ENCODE measurements at places on chromosomes 5 and 9. TPM values are rescaled to one million over a fixed set of nuclear protein-coding genes. Genes with fewer than 3 reads are reported as not detected.

Gene ACTBL2
- not detected for total RNA-seq

Gene FASTKD3
- 8.7 TPM for total RNA-seq

GRCh38 chr5:69049151-69049550 is 44.7 kb upstream of the SLC30A5 start:
- H3K4me3 ChIP-seq, result no peak overlapping the region
- H3K27me3 ChIP-seq, result no peaks in the 10 kb centered on the region
- DNase-seq, result no peak
- H3K27ac ChIP-seq, result no peak overlapping the region

- H3K27me3 ChIP-seq, result no peaks in the 10 kb centered on the region
- no peaks in the 10 kb centered on the region for H3K36me3 ChIP-seq
- no peak for DNase-seq
- no peak overlapping the region for H3K27ac ChIP-seq
- H3K4me1 ChIP-seq, result peaks cover 10% of the 10 kb centered on the region
Measured at GRCh38 chr9:92746567-92747458, 17.8 kb downstream of the BICD2 start.

- H3K27me3 ChIP-seq, result no peaks in the 10 kb centered on the region
- H3K27ac ChIP-seq, result no peak overlapping the region
- no peaks in the 10 kb centered on the region for H3K36me3 ChIP-seq
- DNase-seq, result no peak
- H3K4me3 ChIP-seq, result no peak overlapping the region
Measured at GRCh38 chr5:143470120-143470519, 66.6 kb upstream of the NR3C1 start.

- H3K27me3 ChIP-seq, result no peaks in the 10 kb centered on the region
- H3K4me1 ChIP-seq, result peaks cover 5% of the 10 kb centered on the region
- H3K4me3 ChIP-seq, result no peak overlapping the region
- H3K27ac ChIP-seq, result no peak overlapping the region
Measured at GRCh38 chr5:82796643-82797416, 280.4 kb downstream of the TMEM167A start.

DNA sequence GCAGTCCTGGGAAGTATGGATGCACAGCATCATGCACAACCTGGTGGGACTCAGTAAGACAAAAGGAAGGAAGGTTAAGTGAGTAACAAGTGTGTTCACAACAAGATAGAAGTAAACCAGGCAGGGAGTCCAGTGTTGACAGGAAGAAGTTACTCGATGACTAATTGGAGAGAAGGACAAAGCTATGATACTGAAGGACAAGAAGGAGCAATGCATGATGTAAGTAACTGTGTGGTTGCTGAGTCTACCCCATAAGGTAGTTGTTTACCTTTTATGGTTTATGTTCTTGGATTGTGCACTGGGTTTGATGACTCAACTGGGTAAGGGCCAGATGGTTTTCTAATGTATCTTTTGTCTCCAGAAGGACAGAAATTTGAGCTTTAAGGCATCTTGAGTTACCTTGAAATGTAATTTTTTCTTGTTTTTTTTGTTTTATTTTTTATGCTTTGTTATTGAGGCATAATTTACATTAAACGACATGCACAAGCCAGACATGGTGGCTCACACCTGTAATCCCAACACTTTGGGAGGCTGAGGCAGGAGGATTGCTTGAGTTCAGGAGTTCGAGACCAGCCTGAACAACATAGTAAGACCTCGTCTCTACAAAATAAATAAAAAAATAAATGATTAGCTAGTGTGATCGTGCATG is 89.2 kb upstream of the CAST start:
- H3K27me3 ChIP-seq, result no peaks in the 10 kb centered on the region
- no peak for DNase-seq
- no peak overlapping the region for H3K27ac ChIP-seq
- no peak overlapping the region for H3K4me3 ChIP-seq
- H3K36me3 ChIP-seq, result no peaks in the 10 kb centered on the region

Gene CCDC107
- 9.0 TPM for total RNA-seq

Gene FOXD4L6
- total RNA-seq, result 0.13 TPM

- DNase-seq, result no peak
- no peak overlapping the region for H3K4me3 ChIP-seq
- H3K36me3 ChIP-seq, result no peaks in the 10 kb centered on the region
- H3K27ac ChIP-seq, result no peak overlapping the region
- H3K4me1 ChIP-seq, result no peaks in the 10 kb centered on the region
Measured at GRCh38 chr5:82314964-82315758, 37.0 kb upstream of the RPS23 start.

DNA sequence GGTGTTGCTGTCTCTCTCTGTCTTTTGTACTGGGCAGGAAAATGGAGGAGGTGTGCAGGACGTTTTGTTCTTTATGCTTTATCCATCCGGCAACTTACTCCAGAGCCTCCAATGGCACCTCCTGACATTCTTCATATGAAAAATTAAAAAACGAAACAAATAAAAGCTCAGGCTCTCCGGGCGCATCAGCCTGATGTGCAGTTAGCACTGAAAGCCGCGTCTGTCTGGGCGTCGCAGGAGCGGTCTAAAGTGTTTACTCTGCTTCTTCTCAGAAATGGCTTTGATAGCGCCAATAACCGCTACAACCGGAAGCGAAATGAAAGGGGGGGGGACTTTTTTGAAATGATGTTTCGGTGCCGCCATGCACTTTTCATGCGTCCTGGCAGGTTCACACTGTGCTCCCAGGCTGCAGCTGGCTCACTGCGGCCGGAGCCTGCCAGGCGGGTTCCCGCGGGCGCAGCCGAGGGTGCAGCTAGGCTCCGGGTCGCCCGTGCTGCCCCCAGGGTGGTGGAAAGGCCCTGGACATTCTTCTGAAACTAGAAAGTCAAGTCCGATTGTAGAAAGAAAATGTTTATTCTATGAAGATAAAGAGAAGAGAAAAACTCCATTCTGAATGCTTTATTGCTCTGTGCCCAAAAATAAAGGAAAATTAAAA is 407.7 kb upstream of the IRX1 start:
- no peak overlapping the region for H3K27ac ChIP-seq
- no peaks in the 10 kb centered on the region for H3K36me3 ChIP-seq
- peaks cover 7% of the 10 kb centered on the region for H3K4me1 ChIP-seq
- H3K27me3 ChIP-seq, result no peaks in the 10 kb centered on the region
- no peak for DNase-seq
- H3K4me3 ChIP-seq, result no peak overlapping the region
